Small intestine (tissue), 16 donors: ENCODE measurements at places on chromosomes 2 and 18.

GRCh38 chr18:77133835-77134496 is 1.4 kb upstream of the MBP start:
- peak; percentile 26 for DNase-seq

GRCh38 chr2:69567157-69567908 is 76.2 kb downstream of the AAK1 start:
- DNase-seq = no peak

- peak; percentile 63 for DNase-seq
Observed at GRCh38 chr2:181456660-181457120, 496 bp upstream of the ITGA4 start.

DNA sequence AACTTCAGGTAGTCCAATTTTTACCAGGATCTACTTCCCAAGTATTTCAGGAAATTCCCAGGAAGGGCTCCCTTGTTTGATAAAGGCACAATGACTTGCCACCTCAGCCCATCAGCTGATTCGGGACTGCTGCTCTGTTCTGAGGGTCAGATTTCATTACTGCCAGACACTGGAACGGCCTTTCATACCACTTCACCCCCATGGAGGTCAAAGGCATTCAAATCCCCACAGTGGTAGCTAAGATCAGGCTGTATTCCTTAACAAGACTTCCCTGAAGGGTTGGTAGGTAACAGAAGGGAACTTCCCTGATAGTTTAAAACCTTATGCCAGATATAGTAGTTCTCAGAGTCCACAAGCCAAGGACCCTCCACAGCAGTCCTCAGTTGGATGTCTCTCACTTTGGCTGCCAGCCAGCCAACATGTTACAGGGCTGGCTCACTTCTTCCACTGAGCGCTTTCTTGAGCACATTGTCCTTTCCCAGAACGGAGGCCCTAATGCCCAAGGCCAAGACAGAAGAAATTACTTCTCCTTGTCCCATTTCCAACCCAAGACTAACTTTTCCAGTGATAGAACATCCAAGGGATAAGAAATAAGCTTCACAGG is 40.0 kb upstream of the GLS start:
- DNase-seq = no peak

DNA sequence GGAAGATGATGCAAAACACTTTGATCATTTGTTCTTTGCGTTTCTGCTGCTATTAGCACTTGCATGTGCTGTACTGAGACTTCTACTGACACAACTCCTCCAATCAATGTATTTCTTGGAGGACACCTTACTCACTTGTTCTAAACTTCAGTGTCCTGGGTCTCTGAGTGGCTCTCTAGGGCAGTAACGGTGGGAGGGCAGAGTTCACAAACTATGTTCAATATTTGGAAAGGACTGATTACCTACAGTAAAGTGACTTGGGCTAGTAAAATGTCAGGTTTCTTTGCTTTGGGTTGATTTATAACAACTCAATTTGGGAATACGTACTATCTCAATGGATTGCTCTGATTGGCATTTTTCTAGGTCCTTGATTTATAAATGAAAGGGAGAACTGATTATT is 49.3 kb upstream of the PAX8 start:
- DNase-seq = no peak

- DNase-seq = no peak
Observed at GRCh38 chr18:60560071-60560470, 187.5 kb upstream of the MC4R start.

GRCh38 chr2:37388074-37388473 is 43.6 kb downstream of the QPCT start:
- DNase-seq = no peak

DNA sequence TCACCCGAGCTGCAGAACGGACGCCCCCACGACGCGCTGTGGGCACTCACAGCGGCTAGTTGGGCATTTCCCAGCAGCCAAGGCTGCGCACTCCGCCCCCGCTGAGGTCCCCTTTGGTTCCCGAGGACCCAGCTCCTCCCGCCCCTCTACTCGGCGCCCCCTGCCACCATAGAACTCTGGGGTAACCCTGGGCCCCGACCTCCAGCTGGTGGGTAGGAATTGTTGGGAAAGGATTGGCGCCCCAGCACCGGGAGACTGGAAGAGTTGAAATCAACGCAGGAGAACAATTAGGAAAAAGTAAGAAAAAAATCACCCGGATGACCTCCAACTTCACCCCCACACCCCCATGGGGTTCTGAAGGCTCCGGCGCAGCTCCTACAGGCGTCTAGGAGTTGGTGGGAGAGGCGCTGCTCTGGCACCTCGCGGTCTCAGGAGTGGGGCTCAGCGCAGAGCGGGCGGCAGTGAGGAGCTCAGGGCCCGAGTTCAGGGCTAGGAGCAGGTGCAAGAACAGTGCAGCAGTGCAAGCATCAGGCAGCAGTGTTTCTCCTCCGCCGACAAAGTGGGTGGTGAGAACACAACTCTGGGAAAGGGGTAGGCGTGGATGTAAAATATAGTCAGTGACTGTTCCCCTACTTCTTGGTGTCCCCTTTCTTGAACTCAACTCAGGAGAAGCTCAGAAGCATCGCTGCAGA is 14.0 kb downstream of the POU3F3 start:
- DNase-seq = no peak

DNA sequence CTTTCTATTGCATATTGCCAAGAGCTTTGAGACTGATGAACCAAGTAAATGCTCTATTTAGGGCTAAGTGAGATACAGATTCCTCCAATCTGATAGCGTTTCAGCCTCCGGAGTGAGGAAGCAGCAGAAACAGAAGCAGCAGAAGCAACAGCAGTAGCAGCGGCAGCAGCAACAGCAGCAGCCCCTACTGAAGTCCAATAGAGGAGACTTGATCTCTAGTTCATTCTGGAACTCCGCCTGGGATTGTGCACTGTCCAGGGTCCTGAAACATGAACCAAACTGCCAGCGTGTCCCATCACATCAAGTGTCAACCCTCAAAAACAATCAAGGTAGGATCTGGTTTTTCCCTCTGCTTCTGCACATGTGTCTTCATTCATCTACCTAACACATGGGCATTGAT is at the start of gene DPP10:
TSS of gene DPP10 (plus strand) at position 132 of the 400 bp plus-strand sequence.
- DNase-seq = peak; percentile 63

- no peak for DNase-seq
Observed at GRCh38 chr18:840023-840408, 28.0 kb upstream of the YES1 start.

DNA sequence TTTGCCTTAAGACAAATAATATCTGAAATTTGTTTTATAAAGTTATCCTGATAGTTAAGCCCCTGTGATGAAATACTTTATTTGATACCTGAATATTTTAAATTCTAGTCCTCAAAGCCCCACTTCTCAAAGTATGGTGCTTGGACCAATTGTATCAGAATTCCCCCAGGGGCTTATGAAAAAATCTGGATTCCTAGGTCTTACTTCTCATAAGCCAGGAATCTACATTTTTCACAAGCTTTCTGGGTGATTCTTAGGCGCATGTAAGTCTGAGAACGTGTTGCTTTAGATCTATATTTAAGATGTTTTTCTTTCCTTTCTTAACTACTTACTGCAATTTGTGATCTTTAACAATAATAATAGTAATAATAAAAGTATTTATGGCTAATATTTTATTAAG is 53.1 kb downstream of the MYO1B start:
- DNase-seq = no peak

GRCh38 chr2:40436093-40436475 is 15.8 kb downstream of the SLC8A1 start:
- DNase-seq = no peak

- DNase-seq = no peak
Observed at GRCh38 chr18:79657342-79657996, 22.1 kb upstream of the CTDP1 start.
